Activated CD4-positive, alpha-beta T cell treated with anti-CD3 and anti-CD28 coated beads, Interleukin-2, amount 50 U/mL, for 4 hours (primary cell): ENCODE measurements at places on chromosomes 4 and X.

- DNase-seq: no peak
Measured at GRCh38 chrX:115709039-115709438, 148.1 kb downstream of the PLS3 start.

- no peak for DNase-seq
Measured at GRCh38 chrX:71095033-71095432, 618 bp upstream of the FOXO4 start.

GRCh38 chr4:26410385-26411293 lies 79.6 kb downstream of the CCKAR start:
- no peak for DNase-seq

DNA sequence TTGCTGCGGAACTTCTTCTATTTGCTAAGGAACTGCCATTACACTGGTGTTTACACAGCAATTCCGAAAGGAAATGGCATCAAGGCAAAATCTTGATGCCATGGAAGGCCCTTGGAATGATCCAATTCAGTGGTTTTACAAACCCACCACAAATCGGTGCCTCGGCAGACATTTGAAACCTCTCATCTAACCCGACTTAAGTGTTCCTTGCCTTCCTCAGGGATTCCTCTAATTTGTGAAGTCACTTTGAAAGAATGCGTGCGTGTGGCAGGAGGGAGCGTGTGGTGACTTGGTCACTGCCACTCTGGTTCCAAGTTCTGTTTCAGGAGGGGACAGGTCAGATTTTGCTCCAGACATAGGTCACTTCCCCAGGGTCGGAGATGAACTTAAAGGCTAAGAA lies 4.8 kb downstream of the NOP14 start:
- no peak for DNase-seq
